ENCODE measurements at places on chromosomes 5 and 9. TPM values are rescaled to one million over a fixed set of nuclear protein-coding genes. Genes with fewer than 3 reads are reported as not detected.

GRIN1 gene
- total RNA-seq: under 0.01 TPM

PDZD2 gene
- total RNA-seq: 0.23 TPM

SPATA31C1 gene
- total RNA-seq: not detected

SHISAL2B gene
- total RNA-seq: not detected

GLDC gene
- total RNA-seq: 4.2 TPM
